ENCODE measurements at places on chromosomes 4 and X.
A peak's percentile ranks its signal among the peaks of the same experiment; 100 is the strongest.

GRCh38 chrX:120477453-120477852 is 8.4 kb upstream of the LAMP2 start:
- DNase-seq = no peak

DNA sequence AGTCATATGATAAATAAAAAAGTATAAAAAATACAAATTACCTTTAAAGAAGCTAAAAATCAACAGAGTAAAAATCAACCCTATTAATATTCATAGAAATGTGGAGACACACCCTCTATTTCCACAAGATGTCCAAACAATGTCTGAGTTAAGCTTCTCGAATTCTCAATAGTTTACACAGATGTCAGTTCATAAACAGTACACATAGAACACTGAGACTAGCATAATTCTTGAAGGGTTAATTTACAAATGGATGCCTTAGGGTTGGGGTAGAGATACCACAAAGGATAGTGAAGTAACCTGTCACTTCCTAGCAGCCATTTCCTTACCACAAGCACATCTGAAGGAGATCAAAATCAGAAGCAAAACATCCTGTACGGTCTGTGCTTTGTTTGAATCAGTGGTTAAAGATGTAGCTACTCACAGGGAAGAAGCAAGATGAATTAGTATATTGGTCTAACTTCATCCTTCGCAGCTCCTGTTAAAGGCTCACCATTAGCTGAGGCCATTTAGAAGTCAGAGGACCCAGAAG is 2393.9 kb downstream of the ARAP2 start:
- no peak for DNase-seq

GRCh38 chr4:7278981-7279380 is 86.6 kb downstream of the SORCS2 start:
- DNase-seq = no peak

- peak; percentile 2 for DNase-seq
Observed at GRCh38 chrX:17860811-17861488, at the start of gene RAI2. TSS of gene RAI2 (minus strand) at chrX:17861298. CDS start at chrX:17802010, 59,288 bp downstream.

DNA sequence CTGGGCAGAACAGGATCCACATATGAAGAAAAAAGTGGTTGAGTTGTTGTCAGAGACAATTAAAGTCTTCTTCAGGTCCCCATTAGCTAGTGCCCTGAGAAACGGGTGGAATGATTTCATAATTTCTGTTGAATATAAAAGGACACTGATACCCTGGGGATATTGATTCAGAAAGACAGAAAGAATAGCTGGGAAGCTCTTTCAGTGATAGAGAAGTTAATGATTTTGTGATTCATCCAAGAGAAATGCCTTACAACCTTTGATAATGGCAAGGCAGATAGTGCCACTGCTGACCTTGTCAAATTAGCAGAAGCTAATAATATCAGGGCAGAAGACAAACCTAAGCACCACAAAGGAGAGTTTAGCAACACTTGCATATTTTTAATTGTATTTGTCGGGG is 37.9 kb downstream of the UNC5C start:
- DNase-seq = no peak

GRCh38 chrX:55210931-55211677 is 9.0 kb upstream of the PAGE5 start:
- no peak for DNase-seq

- no peak for DNase-seq
Observed at GRCh38 chr4:147516133-147516532, 35.2 kb downstream of the EDNRA start.

DNA sequence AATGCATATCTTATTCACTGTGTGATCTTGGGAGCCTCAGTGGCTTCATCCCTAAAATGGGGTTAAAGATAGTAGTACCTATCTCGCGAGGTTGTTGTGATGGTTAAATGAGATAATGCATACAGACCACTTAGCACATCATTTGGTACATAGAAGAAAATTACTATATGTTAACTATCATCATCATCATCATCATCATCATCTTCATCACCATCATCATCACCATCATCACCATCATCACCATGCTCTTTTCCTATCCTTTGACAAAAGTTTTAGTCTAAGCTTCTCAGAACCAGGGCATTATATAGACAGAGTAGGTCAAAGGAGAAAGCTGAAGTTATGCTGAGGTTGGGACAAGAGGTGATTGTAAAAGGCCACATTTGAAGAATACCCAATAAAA is 145.0 kb downstream of the GPC3 start:
- DNase-seq = no peak

- DNase-seq = no peak
Observed at GRCh38 chr4:121239951-121240350, 75.8 kb upstream of the TNIP3 start.

- no peak for DNase-seq
Observed at GRCh38 chr4:189069772-189070171, 870.9 kb upstream of the FRG1 start.

DNA sequence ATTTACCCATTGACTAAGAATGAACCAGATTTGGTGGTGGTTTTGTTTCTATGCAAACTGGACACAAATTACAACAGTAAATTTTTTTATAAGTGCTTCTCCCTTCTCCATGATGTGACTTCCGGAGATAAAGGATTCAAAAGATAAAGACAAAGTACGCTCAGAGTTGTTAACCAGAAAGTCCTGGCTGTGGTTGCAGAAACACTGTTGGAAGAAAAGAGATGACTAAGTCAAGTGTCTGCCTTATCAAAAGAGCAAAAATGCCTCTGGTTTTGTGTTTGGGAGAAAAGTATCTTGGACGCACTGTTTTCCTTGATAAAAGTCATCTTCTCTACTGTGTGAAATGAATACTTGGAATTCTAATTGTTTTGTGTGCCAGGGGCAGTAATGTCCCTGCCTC is 213.4 kb downstream of the GC start:
- no peak for DNase-seq

GRCh38 chrX:148541584-148541940 is 41.1 kb downstream of the AFF2 start:
- DNase-seq = no peak

DNA sequence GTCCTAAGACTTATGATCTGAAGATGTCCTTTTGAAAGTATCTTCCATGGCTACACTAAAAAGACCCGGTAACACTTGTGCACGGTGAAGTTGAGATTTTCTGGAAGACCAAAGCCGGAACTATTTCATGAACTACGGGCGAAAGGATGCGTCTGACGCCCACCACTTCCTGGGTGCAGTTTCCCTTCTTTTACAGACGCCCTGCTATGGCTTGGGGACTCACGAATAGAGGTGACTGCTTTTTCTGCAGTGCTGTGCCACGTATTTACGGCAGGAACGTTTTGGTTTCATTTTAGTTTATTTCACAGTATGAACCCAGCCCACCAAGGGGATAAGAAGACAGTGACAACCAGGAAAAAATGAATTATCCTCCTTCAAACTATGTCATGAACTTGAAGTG is 180.4 kb downstream of the AFAP1 start:
- DNase-seq = peak; percentile 46

GRCh38 chr4:81257816-81258215 is 42.8 kb upstream of the PRKG2 start:
- no peak for DNase-seq

- DNase-seq = no peak
Observed at GRCh38 chr4:103018391-103019307, 856 bp downstream of the SLC9B1 start.

- DNase-seq = no peak
Observed at GRCh38 chr4:314296-314903, 9.1 kb upstream of the ZNF732 start.

DNA sequence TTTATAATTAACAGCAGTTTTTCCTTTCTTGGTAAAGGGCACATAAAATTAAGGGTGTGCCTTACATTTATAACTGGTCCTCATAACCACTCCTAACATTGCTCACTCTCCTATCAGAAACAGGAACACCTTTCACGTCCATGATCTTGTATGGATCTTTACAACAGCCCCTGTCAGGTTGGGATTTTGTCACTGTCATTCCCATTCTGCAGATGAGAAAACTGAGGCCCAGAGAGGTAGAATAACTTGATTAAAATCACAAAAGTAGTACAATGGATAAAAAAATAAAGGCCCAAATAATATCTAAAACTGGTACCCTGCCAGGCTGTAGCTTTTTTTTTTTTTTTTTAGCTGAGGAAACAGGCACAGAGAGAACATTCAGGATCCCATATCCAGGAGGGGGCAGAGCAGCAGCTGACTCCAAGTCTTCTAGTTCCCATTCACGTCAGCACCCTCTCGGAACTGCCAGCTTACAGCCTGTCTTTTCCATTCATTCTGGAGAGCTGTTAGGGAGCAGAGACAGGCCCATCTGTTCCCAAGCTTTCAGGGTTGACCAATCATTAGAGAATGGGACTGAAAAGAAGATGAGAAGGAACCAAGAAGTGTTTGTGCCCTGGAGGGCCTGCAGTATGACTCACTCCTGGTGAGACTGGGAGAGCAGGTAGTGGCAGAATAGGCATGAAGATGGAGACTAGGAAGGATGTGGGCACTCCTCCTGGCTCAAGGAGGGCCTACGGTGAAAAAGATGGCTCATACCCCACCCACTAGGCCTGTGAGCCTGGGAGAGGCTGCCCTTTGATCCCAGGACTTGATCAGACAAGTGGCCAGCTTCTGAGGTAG is 7.3 kb downstream of the SUV39H1 start:
- no peak for DNase-seq

DNA sequence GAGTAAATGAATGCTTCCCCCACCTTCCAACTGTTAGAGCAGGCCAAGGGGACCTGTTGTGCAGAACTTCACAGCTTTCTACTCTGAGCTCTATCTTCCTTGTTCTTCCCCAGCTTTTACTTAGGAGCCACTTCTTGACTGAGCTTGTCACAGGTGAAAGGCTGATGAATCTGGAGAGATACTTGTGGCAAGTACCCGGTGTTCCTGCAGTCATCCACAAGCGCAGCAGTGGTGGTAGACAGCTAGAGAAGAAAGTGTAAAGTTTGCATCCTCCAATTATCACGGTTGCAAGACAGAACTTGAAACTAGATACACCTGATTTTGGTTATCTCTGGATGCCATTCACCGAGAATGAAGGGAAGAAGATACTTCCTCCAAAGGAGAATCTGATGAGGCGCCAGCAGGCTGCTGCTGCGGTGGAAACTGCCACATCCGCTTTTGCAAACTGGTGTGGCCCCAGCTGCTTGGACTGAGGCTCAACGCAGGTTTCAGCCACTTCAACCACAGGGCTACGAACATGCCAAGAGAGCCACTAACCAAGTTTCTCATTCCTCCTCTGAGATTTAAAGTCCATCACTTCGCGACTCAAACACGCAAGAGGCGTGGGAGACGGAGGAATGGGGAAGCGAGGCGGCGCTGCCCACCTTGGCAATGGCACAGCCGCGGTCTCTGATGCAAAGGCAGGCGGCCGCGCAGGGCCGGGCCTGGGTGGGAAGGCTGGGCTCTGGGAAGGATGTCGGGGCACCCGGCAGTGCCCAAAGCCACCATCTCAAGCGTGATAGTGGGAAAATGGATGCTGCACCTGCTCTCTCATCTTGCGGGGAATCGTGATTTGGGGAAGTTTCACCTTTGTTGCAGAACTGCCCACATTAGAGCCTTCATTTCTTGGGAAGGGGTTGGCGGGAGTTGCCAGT is 1.3 kb upstream of the FHIP1A start:
- no peak for DNase-seq

- no peak for DNase-seq
Observed at GRCh38 chr4:46667790-46668189, 241.3 kb downstream of the COX7B2 start.

Measured in stimulated activated CD8-positive, alpha-beta memory T cell treated with anti-CD3 and anti-CD28 coated beads, Interleukin-12 subunit alpha, Interleukin-12 subunit beta, amount 100 ng/mL, for 1 hour (primary cell).